ENCODE measurements at places on chromosomes 6 and 20.

GRCh38 chr6:168218785-168219566 is 100.6 kb downstream of the DACT2 start:
- DNase-seq, result no peak

GRCh38 chr20:13533946-13534345 is 104.8 kb downstream of the TASP1 start:
- DNase-seq, result no peak

DNA sequence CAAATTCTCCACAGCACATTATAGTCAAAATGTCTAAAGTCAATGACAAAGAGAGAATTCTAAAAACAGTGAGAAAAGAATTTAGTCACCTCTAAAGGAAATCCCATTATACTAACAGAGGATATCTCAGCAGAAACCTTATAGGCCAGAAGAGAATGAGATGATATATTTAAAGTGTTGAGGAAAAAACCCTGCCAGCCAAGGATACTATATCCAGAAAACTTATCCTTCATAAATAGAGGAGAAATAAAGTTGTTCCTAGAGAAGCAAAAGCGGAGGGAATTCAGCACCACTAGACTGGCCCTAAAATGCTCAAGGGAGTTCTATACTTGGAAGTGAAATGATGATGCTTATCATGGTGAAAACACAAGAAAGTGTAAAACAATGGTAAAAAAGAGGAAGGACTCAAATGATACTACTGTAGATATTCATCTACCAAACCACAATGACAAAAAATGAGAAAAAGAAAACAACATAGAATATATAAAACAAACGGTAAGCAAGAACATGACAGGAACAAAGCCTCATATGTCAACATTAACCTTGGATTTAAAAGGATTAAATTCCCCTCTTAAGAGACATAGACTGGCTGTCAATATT is 16.7 kb downstream of the GPRC6A start:
- no peak for DNase-seq

DNA sequence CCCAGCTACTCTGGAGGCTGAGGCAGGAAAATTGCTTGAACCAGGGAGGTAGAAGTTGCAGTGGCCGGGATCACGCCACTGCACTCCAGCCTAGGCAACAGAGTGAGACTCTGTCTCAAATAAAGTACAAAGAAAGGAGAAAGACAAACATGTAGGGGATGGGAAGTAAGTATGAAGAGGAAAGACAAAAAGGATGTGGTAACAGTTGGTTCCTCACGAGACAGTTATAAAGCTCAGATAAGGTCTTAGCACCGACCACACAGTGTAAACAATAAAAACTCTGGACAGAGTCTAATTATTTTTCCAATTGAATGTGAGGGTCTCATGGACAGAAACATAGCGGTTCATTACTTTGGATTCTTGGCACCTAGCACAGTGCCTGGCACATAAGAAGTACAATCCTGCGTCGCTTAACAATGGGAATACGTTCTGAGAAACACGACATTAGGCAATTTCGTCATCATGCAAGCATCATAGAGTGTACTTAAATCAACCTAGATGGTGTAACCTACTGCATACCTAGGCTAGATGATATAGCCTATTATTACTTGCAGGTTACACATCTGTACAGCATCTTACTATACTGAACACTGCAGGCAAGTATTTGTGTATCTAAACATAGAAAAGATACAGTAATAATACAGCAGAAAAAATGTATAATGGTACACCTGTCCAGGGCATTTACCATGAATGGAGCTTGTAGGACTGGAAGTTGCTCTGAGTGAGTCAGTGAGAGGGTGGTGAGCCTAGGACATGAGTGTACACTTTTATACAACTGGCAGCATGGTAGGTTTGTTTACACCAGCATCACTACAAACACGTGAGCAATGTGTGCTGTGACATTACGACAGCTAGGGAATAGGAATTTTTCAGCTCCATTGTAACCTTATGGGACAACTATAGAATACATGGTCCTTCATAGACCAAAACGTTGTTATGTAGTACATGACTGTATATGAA is 38.2 kb downstream of the MBOAT1 start:
- DNase-seq, result peak; percentile 66

DNA sequence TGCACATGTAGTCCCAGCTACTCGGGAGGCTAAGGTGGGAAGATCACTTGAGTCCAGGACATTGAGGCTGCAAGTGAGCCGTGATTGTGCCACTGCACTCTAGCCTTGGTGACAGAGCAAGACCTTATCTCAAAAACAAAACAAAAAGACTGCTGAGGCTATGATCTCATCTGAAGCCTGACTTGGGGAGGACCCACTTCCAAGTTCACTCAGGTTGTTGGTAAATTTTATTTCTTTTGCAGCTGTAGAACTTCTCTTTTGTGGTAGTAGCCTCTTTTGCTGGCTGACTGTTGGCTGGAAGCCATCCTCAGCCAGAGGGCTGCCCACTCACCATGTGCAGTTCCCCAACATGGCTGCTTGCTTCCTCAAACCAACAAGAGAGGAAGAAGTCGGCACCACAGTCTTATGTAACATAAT is 36.8 kb upstream of the ME1 start:
- peak; percentile 88 for DNase-seq

DNA sequence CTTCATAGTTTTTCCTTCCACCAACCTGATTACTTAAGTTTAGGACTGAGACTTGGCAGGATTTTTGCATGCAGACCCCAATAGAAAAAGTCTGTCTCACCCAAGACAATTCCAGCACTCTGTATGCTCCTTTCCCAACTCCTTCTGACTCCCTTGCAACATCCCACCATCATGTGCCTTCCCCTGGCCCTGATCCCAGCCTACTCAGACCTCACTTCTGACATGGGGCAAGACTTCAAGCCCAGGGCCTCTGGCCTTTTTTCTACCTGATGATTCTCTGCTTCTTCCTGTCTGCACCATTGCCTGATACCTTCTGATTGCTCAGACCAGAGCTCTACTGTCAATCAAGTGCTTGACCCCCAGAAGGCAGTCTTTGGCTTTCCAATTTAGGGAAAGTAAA is 96.6 kb downstream of the HAO1 start:
- DNase-seq, result no peak

DNA sequence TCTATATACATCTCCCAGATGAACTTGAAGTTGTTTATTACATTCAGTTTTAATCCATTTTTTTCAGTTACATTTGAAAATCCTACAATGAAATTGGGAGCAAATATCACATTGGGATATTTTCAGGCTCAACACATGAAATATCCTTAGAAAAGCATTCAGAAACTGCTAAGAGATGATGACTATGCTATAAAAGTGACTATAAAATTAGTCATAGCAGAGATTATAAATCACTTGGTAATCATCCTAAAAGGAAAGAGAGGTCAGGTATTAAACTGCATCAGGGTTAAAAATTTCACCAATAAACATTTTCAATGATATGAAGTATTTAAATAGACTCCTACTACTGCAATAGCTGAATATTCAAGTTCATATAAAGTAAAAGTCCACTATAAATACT is 987.7 kb downstream of the GRIK2 start:
- DNase-seq, result no peak

DNA sequence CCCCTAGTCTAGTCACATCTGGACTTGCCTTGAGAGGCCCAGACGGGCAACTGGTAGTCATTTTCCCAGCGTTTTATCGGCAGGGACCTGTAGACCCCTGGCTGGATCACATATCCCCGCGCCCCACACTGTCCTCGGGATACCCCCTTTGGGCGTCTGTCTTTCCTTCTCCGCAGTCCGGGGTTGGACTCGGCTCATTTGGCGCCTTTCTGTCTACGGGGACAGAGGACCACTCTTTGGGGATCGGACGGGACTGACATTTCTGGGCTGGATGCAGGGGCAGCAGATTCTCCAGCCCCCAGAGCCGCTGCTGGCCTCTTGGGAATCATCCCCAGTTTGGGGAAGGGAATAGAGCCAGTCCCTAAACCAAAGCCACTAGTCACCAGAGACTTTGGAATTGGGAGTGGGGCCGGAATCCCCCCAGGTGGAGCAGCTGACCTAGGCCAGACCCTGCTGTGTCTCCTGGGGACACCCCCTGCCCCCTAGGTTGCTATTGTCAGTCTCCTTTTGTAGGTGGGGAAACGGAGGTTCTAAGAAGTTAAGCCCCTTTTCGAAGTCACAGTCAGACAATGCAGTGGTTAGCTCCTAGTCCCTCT is 734 bp downstream of the FAM110A start:
- DNase-seq, result no peak

- DNase-seq, result no peak
Observed at GRCh38 chr6:18262702-18263417, 1.5 kb downstream of the DEK start.

- DNase-seq, result no peak
Observed at GRCh38 chr20:19577692-19578091, 180.4 kb upstream of the RIN2 start.

GRCh38 chr6:5582762-5583161 is 321.4 kb downstream of the FARS2 start:
- DNase-seq, result no peak

DNA sequence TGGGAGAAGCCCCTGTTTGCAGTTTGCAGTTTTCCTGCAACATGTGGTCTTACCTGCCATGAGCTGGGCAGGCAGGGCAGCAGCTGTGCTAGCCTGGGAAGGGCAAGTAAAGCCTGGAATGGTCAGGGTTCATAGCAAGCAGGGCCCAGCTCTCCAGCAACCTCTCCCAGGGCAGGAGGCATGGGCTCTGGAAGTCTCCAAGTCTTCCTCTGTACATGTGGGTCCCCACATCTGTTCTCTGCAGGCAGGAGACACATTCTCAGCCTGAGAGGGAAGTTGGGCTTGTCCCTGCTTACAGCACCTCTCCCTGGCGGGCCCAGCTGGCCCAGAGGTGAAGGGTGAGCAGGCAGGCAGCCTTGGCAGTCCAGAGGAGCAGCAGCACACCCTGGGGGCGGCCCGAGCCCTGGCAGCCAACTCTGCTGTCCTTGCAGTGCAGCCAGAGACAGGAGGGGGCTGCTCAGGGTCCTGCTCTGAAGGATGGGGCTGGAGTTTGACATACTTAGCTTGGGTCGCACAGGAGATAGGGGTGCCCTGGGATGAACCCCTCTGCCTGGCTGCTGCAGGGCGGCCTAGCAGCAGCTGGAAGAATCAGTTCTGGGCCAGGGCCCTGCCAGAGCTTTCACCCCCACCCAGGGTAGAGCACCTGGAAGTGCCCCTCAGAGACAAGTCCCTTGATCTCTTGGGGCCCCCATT is 176.0 kb downstream of the MRPL14 start:
- peak; percentile 88 for DNase-seq

DNA sequence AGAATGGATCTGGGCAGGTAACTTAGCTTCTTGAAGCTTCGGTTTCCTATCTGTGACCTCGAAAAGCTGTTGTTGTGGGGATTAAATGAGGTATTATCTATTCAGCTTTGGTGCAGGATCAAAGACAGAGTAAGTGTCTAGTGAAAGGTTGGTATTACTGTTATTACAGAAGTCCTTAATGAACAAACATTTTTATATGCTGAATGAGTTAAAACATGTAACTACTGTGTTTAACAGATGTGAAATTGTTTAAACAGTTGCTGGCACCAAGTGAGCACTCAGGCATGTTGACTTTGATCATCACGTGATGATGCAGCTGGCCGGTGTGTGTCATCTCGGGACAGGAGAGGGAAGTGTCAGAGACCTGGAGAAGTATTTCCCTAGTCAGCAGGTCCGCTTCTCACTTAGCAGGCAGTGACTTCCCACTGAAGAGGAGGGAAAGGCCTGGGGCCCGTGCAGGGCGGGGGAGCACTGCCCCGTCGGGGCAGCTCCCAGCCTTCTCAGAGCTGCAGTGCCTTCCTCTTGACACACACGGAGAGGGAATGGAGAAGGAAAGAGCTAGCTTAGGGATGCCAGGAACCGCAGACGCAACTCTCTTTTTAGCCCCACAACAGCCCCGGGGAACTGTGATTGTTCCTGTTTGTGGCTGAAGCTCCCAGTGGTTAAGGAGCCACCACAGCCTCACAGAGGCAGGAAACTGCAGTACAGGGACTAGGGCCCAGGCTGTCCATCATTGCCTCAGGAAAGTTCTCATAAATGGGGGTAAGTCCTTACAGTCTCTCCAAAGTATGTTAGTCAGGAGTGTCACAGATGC is 18.0 kb downstream of the TUBB2A start:
- DNase-seq, result peak; percentile 79

GRCh38 chr6:147246853-147247635 is 42.8 kb downstream of the STXBP5 start:
- no peak for DNase-seq

- DNase-seq, result peak; percentile 39
Observed at GRCh38 chr20:41734506-41734945, 116.3 kb upstream of the CHD6 start.

- DNase-seq, result no peak
Observed at GRCh38 chr6:56416247-56416646, 168.9 kb upstream of the COL21A1 start.

GRCh38 chr6:98839781-98840361 is 5.5 kb downstream of the POU3F2 start:
- no peak for DNase-seq

DNA sequence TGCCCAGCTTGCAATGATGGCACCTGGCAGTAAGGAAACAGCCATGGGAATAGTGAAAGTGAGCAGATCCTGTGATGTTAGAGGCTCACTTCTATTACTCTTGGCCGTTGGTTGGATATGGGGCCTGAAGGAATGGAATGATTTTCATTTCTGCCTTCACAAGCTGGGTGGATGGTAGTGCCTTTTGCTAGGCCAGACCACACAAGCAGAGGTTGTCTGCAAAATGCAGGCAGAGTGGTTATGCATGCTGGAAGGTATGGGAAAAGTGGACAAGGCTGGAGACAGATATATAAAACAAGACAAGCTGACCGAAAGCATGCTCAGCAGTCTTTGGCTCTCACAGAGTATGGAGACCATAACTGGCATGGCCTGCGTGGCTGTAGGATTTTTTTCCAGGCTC is 50.7 kb upstream of the ERVFRD-1 start:
- no peak for DNase-seq

GRCh38 chr6:10425975-10426780 is 11.3 kb upstream of the TFAP2A start:
- DNase-seq, result no peak

- DNase-seq, result no peak
Observed at GRCh38 chr20:16942756-16943155, 194.6 kb downstream of the OTOR start.

DNA sequence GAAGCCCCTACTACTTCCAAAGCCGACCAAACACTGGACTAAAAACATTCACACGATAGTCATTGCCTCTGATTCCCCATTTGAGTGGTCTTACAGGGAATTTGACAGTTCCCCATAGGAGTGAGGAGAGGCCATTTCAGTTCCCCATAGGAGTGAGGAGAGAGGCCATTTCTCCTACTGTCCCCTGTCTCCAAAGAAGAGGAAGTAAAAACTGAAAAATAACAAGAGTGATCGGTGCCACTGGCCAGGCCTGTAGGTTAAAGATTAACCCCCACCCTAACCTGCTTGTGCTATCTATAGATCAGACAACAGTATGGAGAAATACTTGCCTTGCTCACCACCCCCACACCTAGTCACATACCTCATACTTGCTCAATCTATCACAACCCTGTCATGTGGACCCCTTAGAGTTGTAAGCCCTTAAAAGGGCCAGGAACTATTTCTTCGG is 204.0 kb upstream of the MOCS1 start:
- no peak for DNase-seq

DNA sequence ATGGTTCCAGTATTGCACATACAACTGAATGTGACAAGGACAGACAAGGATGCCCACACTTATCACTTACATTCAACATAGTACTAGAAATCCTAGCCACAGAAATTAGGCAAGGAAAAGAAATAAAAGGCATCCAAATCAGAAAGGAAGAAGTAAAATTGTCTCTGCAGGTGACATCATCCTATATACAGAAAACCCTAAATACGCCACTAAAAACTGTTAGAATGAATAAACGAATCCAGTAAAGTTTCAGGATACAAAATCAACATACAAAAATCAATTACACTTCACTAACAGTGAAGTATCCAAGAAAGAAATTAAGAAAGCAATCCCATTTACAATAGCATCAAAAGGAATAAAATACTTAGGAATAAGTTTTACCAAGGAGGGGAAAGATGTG is 66.1 kb downstream of the FAM217A start:
- no peak for DNase-seq

Data from HL-60 (cell line).